Lung microvascular endothelial cell (primary cell): ENCODE measurements at places on chromosomes 11 and 22. TPM values are rescaled to one million over a fixed set of nuclear protein-coding genes. Genes with fewer than 3 reads are reported as not detected.
A peak's percentile ranks its signal among the peaks of the same experiment; 100 is the strongest.

The FAM227A gene
- total RNA-seq: under 0.01 and 0.20 TPM in 2 replicates

The OR4D5 gene
- total RNA-seq: not detected in 2 replicates

The GDPD4 gene
- total RNA-seq: not detected in 2 replicates

DNA sequence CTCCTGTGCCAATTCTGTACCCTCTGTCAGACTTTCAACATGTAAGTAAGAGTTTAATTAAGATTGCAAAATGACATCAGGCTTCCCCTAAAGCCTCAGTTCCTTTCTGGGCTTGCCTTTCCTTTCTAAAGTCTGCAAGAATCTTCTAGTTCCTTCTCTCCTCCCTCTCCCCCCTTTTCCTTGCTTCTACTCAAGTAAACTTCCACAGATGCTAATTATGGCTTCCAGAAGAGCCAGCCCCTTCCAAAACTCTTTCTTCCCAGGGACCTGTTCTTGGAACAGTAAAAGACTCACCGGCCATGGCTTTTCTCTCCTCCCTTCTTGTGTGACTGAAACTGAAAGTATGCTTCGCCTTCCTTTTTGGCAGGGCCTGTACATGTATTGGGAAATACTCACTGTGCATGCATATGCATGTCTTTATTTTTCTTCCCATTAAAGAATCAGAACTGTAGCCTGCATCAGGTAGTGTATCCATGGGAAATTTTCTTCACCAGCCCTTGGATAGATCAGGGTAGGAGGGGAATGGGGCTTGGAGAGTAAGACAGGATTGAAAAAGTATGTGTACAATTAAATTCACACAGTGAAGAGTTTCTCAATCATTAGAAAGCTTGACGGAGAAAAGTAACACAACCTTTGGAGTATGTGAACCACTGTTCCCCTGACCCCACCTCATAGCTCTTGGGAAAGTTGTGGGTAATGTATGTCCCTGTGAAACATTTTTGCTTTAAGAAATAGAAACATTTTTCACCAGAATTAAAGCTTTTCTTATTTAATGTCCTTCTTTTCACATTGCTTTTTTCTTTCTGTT is at the start of gene CASP1:
TSS of gene CASP1 (minus strand) at position 332 of the 808 bp plus-strand sequence. CDS start at position 301, 31 bp downstream.
- DNase-seq: peak; percentile 68

DNA sequence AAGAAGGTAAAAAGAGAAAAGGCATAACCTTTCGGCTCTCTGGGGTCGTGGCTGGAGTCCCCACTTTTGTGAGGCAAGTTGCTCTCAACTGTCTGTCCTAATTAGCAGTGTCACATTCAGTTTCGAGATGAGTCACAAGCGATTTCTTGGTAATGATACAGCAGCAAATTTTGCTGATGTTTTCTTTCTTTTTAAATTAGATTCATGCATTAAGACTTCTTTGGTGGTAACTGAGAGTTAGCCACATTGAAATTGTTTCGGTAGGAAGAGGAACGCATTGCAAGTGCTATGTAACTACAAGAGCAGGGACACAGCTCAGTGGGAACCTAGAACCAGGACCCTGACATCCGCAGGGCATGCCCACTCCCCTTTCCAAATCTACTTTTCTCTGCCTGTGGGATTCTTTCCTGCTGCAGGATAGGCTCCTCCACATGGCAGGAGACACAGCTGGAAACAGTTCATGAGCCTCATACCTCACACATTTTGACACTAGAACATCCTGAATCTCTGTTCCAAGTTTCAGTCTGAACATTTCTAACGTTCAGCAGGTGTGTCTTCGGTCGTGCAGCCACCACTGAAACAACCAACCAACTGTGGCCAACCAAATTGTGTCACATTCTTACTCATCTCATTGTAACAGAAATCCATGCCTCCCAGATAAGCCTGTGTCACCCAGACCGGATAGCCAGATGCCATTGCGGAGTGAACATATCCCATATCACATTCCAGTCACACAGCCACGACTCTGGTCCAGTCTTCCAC is 987.6 kb downstream of the NTM start:
- DNase-seq: no peak

DNA sequence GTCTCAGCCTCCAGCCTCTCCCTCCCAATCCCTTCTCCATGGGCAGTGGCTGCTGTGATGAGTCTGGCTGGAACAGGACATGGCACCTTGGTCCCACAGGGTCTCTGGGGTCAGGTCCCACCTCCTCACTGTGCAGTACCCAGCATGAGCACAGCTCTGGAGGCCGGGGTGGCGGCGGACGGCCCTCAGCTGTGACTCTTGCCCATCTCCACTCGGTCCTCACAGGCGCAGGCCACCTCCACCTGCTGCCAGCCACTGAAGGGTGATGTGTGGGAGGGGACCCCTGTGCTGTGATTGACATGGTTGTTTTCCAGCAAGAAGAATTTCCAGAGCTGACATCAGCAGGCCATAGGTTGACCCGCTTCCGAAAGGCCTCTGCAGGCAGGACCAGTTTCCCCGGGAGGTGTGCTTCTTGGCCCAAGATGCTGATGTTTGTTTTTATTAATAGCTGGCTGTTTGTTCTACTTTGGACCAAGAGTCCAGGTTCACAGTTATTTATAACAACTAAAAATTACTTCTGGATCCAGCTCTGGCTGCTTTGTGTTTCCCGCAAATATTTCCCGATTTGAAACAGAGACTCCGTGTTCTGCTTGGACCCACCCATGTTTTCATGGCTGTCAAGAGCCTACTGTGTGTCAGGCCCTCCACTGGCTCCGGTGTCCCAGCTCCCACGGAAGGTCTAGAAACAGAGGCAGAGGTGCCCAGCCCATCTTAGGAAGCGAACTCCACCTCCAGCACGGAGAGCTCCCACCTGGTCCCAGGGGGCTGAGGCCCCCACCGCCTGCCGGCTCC is 45.7 kb downstream of the SCUBE1 start:
- no peak for DNase-seq

- DNase-seq: no peak
Observed at GRCh38 chr11:117826832-117827231, 2.3 kb upstream of the FXYD2 start.

GRCh38 chr11:44010789-44011251 is 37.0 kb upstream of the ACCSL start:
- no peak for DNase-seq

DNA sequence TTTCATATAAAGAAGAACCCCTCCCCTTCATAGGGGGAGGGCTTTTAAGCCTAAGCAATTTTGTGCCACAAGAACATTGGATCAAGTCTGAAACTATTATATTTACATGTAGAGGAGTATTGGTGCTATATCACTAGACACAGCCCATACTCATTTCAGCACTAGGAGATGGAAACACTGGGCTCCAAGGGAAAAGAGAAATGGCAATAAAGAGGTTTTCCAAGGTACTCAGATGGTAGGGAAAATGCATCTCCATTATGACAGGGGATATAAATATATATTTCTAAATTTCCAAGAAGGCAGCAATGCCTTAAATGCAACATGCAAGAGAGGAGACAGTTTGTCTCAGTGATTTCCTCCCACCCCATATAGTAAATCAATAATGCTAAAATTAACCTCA is 209.0 kb downstream of the RAB38 start:
- DNase-seq: no peak
